Hepatocyte (in vitro differentiated cells): ENCODE measurements at places on chromosomes 6 and 20. TPM values are rescaled to one million over a fixed set of nuclear protein-coding genes. Genes with fewer than 3 reads are reported as not detected.

The FKBP1A gene
- polyA plus RNA-seq = 149 and 161 TPM in 2 replicates

The GMPR gene
- 16.5 and 16.6 TPM in 2 replicates for polyA plus RNA-seq

The CSNK2A1 gene
- polyA plus RNA-seq = 63.9 and 65.6 TPM in 2 replicates

The TFAP2D gene
- not detected in 2 replicates for polyA plus RNA-seq

The GLP1R gene
- not detected in 2 replicates for polyA plus RNA-seq

The BPIFB1 gene
- polyA plus RNA-seq = 0.32 and 0.85 TPM in 2 replicates

The ENPP3 gene
- 0.98 TPM in 1 of 2 replicates, not detected in the other for polyA plus RNA-seq

The SNX3 gene
- 298 and 359 TPM in 2 replicates for polyA plus RNA-seq

The SLC18B1 gene
- 10.6 and 20.0 TPM in 2 replicates for polyA plus RNA-seq

The ULBP2 gene
- 0.15 and 1.9 TPM in 2 replicates for polyA plus RNA-seq

The BTN1A1 gene
- 0.15 and 0.59 TPM in 2 replicates for polyA plus RNA-seq

The UBE2C gene
- 46.9 and 49.0 TPM in 2 replicates for polyA plus RNA-seq
